ENCODE measurements at places on chromosomes 11 and 22.

- no peak for DNase-seq
These were observed 112.3 kb upstream of the SORL1-AS1 start for GRCh38 chr11:121564948-121565684.

GRCh38 chr11:9662273-9662672 is 1.6 kb upstream of the SWAP70 start:
- DNase-seq: no peak

GRCh38 chr11:111095327-111095726 is 150.2 kb upstream of the POU2AF2 start:
- DNase-seq: no peak

DNA sequence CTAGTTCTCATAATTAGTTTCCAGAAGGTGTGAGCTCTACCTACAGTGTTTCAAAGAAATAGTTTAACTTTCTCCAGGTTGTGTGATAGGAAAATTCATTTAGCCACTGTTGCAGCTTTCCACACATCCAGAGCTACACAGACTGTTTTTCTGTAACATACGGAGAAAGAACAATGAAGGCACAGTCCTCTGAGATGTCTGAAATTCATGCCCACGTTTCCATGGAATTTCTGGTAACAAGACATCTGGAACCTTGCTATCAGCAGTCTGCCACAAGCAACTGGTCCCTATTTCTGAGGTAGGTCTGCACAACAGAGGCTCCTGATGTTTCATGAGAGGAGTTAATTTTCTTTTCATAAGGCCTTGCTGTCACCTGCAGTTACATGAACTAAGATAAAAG is 273.3 kb upstream of the C11orf87 start:
- no peak for DNase-seq

DNA sequence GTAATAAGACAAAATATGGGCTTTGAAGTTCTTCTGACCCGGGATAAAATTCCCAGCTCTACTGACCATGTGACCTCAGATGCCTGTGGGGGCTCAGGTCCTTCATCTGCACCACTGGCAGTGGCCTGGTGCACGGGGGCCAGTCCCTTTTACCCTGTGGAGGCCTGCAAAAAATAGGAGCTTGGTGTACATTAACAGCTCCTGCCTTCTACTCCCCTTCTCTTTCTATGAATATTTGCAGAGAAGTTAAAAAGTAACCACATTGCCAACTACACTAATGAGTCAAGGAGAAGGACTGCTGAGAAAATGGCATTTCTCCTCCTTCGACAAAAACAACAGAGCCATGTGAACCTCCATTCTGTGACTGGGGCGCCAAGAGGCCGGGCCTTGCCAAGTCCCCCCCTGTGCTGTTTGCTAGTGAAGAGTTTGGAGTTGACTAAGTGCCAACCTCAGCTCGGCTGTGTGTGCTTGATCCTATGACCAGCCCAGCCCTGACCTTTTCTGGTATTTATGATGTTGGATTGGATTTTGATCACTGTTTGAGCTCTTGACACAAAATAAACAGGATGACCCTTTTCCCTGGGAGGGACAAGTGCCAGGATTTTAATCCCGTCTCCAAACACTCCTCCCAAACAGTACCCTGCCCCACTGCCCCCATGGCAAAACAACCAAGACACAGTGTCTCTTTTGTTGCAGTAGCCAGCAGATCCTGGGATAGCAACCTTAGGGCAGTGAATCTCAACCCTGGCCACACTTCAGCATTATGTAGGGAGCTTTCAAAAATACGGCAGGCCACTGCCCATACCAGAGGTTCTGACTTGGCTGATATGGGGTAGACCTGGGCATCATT is 380.1 kb downstream of the LARGE1 start:
- no peak for DNase-seq

DNA sequence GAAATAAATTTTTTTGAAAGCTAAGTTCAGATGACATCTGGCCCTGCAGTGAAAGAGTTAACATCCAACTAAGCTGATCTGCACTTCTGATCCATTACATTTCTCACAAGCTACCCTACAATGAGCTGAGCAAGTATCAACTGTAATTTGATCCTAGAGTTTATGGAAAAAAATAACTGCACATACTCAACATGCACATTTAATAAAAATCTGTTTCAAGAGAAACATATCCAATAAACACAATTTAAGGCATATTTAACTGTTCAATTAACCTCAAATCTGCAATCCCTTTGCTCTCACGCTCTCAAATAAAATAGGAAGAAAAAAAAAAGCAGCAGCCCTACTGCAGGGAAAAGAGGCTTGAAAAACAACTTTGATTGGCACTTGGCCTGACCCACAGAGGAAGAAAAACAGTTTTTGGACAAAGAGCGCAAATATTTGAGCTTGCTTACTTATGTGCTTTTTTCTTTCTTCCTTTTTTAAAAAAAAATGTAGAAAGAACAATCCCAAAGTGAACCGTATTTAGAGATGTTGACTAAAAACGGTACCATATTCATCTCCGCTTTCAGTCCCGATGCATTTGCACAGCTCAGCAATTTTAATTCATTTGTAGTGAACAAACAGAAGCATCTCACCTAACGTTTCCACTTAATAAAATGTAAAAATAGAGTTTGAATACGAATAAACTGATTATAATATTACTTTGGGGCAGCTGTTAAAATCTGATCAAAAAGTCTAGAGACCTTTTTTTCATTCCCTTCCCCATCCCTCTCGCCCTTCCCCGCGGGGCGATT is 1.6 kb downstream of the SESN3 start:
- peak; percentile 5 for DNase-seq

DNA sequence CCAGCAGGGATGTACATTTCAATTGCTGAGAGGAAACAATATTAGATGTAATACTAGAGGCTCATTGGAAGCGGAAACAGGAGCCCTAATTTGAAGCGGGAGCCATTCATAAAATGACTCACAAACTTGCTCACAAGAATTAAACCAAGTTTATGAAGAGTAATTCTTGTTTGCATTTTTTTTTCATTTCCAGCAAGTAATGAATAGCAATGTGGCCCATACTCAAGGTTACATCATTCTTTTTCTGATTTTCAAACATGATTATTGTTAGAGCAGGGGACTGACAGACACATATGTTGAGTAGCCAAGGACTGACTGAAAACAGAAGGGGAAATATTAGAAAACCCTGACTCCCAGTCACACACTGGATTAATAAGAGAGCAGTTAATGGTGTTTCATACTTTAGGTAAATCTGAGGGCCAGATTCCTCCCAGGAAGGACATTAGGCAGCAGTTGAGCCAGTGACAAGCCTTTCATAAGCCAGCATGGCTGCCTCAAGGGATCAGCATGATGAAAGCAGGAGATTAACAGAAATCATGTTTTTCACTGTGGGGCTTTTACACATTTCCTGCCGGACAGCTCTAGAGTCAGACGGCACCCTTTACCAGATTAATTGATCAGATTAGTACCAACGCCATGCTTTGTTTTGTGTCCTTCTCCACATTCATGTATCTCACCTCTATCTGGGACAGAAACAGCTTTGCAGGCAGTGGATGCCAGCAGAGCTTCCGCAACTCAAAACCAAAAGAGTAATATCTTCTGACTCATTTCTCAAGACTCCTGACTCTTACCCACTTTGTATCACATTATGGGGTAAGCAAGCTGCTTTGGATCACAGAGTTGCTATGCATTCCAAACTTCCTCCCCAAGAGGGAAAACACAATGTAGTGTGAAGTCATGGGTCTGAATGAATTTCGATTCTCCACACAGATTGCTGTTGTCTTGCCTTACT is 831.6 kb downstream of the KCNA4 start:
- no peak for DNase-seq

GRCh38 chr11:117466966-117467365 is 139.3 kb downstream of the CEP164 start:
- no peak for DNase-seq

GRCh38 chr11:13126430-13126829 is 117.3 kb downstream of the RASSF10 start:
- DNase-seq: no peak

DNA sequence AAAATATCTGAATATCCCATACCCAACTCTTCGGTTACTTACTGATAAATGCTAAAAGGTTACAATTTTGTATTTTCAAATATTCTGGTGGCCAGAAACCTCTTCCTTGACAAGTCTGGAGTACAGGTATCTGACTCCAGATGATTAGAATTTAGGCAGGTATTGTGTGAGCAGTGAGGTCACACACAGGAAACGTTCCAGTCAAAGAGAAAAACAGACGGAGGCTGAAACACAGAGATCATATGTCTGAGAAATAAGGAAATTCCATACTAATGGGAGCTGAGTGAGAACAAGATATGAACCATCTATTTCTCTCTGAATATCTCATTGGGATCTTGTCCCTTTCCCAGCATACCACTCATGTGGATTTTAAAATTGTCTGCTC is 89.4 kb upstream of the IGLL5 start:
- DNase-seq: no peak

DNA sequence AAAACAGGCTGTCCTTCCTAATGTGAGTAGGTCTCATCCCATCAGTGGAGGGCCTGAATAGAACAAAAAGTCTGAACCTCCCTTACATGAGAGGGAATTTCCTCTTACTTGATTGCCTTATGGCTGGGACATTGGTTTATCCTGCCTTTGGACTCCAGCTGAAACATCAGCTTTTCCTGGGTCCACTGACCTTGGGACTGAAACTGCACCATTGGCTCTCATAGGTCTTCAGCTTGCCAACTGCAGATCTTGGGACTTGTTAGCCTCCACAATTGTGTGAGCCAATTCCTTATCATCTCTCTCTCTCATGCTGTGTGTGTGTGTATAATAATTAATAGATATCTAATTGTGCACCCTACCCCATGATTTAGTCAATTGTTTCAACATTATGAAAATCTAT is 375.3 kb upstream of the DDI1 start:
- DNase-seq: no peak

All from CD4-positive, alpha-beta T cell treated with Interleukin-15 for 4 hours (primary cell).